B cell (primary cell): ENCODE measurements at places on chromosomes 2 and 18.

- no peak for DNase-seq
Measured at GRCh38 chr2:37400041-37400440, 55.6 kb downstream of the QPCT start.

DNA sequence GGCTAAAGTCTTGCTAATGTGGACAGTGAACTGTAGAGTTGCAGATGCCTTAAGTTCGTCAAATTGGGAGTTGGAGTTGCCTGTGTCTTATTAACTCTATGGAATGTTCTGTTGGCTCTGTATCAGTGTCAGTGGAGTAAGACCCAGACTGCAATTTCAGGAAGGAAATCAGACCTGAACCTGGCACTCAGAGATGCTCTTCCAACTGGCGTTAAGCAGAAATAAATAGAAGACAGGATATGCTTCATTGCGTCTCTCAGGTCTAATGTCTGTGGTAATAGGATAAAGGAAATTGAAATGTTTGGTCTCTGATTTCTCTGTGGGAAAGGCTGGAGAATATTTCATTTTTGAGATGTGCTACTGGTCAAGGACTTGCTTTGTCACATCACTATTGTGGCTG, 846.7 kb upstream of the ID2 start:
- no peak for DNase-seq

DNA sequence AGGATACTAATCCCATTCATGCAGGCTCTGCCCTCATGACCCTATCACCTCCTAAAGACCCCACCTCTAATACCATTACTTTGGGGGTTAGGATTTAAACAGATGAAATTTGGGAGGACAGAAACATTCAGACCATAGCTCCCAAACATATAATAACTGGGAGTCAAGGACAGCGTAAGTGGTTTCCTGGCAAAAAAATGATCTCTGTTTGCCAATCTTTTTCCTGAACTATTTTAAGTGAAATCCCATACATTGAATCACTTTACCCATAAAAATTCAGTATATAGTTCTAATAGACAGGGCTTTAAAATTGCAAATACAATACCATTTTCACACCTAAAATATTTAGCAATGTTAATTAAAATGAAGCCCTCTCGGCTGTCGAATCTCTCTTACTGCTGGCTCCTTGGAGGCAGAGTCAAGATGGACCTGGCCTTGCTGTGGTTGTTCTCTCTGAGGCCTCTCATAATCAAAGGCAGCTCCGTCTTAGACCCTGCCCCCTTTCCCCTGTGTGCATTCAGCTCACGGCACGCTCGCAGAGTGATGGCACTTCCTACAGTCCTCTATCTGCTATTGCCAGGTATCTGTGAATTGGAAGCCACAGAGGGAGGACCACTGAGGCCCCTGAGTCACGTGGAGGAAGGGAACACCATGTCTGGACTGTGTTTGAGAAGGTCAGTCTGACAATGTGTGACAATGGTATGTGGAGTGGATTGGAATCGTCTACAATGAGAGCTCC, 132.3 kb downstream of the UXS1 start:
- DNase-seq = no peak

GRCh38 chr2:74525717-74526648, at the start of gene DQX1:
Gene DQX1, minus strand, starts transcription at chr2:74526231. Its CDS starts 502 bp downstream, at chr2:74525729.
- DNase-seq = peak; percentile 84

DNA sequence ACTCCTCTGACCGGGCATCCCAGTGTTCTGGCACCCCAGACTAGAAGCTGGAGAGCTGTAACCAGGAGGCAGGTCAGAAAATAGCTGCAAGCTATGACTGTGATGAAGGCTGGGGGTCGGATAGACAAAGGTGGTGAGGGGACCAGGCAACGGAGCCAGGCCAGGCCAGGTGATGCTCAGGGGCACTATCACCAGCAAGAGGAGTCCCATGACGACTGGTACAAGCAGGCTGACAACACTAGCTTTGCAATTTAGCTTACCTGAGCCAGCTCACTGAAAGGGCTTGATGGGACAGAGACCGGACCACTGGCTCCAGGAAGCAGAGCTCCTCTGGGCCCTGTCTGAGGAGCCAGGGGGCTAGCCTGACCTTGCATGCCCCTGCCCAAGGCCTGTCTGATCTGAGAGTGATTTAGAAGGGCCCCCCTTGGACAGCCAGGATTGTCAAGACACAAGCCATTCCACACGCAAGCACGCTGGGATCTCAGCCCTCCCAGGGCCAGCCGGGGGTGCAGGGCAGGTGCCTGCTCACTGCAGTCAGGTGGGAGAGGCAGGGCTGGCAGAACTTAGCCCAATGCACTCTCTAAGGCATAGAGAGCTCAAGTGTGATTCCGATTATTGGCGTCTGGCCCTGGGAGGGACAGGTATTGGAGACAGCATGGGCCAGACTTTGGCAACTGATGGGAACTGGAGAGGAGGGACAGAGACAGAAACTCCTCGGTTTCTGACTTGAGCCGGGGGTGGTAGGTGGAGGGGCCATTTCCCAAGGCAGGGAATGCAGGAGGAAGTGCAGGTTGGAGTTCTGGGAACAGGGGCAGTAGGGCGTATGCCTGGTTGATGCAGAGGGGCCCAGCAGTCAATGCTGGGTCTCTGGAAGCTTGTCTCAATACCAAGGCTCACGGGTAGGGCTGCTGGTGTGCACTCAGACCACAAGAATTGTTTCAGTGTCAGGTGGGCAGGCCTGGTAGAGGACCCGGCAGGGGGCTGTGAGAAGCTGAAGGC, 47.7 kb downstream of the MYO7B start:
- no peak for DNase-seq

DNA sequence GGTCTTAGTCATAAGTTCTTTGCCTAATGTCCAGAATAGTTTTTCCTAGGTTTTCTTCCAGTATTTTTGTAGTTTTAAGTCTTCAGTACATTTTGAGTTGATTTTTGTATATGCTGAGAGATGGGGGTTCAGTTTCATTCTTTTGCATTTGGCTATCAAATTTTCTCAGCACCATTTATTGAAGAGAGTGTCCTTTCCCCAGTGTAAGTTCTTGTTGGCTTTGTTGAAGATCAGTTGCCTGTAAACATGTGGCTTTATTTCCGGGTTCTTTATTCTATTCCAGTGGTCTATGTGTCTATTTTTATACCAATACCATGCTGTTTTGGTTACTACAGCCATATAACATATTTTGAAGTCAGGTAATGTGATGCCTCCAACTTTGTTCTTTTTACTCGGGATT, 87.5 kb upstream of the MYCN start:
- no peak for DNase-seq

DNA sequence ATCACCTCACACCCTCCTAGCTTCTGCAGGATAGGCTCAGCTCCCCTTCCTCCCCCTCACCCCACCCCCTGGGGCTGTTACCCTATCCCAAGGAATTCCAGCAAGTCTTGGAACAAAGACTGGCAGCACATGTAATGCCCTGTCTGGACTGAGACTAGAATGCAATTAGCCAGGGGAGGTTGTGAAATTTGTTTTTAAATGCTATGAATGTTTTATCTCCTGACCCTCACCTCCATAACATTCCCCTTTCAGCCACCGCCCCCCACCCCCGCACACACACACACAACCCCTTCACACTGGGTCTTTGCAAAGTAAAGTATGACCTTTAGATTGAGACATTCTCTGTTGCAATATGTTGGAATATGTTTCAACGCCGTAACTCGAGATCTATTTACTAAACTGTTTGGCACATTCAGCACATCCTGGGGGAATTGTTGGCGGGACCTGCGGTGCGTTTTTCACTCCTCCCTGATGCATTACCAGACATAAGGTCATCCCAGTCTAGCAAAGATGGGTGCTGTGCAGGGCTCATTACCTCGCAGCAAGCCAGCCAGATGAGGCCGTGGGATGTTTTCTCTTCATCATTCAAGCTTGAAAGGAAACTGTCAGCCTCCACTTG, 290.7 kb upstream of the SLC14A2 start:
- no peak for DNase-seq

- DNase-seq = no peak
Measured at GRCh38 chr18:67463829-67464228, 52.7 kb downstream of the DSEL start.

DNA sequence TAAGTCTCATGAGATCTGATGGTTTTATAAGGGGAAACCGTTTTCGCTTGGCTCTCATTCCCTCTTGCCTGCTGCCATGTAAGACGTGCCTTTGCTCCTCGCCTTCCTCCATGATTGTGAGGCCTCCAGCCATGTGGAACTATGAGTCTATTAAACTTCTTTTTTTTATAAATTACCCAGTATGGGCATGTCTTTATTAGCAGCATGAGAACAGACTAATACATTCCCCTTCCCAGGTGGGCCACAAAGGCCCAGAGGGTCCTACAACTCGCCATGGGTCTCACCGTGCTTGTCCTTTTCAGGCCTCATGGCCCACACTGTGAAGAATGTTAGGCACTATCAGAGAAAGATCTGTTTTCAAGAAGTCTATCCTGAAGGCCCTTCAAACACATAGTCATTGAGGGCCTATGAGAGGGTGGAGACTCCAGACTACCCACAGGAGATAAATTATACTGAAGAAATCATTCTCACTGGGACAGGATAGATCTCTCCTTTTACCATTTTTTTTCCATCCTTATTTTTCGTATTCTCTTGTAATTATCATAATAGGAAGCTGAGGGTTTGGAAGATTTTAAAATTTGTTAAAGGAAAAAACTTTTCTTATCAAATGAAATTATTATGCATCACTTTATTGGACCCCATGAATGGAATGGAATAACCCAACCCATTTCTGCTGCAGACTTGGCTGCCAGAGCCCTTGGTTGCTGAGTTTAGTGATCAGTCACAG, 91.0 kb upstream of the MSH2 start:
- no peak for DNase-seq

- DNase-seq = no peak
Measured at GRCh38 chr2:235850289-235850688, 317.9 kb downstream of the GBX2 start.

DNA sequence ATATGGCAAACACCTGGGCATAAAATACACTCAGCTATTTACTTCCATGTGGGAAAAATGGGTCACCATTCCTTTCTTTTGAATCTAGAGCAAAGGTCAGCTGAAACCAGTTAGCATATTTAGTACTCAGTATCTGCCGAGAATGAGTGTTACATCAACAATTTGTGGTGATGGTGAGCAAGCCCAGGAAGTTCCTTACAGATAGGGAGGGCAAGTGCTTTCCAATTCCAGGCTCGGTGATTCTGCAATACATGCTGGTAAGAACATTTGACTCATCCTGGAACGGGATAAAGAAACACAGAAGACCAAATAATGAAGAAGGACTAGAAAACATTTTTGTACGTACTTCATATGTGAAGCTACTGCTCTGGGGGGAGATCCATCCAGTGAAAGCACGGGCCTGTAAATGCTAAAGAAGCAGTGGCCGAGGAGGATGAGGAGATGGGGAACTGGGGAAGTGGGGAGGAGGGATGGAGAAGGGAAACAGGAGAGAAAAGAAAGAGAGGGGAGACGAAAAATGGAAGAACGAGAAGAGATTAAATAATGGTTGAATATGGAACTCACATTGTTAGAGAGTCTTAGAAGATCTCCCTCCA, 251.9 kb downstream of the TTC32 start:
- DNase-seq = no peak

- no peak for DNase-seq
Measured at GRCh38 chr2:41475959-41476358, 571.9 kb upstream of the PKDCC start.

- DNase-seq = peak; percentile 48
Measured at GRCh38 chr2:68388358-68388757, 23.3 kb downstream of the PLEK start.

DNA sequence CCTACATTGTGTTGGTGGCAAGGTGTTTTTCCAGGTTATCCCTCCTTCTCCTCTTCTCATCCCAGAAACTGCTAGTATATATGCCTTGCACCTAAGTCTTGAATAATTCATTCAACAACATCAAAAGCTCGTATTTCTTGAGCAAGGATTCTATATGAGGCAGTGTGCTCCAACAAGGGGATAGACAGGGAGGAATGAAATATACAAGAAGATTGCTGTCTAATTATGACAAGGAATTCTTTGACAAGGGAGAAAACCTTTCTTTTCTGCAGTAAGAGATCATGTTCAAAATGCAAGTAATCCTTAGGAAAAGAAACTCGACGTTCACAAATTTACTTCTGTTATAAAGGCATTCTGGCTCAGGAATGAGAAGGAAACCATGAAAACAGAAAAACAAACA, 788.6 kb downstream of the TDRD15 start:
- DNase-seq = no peak

DNA sequence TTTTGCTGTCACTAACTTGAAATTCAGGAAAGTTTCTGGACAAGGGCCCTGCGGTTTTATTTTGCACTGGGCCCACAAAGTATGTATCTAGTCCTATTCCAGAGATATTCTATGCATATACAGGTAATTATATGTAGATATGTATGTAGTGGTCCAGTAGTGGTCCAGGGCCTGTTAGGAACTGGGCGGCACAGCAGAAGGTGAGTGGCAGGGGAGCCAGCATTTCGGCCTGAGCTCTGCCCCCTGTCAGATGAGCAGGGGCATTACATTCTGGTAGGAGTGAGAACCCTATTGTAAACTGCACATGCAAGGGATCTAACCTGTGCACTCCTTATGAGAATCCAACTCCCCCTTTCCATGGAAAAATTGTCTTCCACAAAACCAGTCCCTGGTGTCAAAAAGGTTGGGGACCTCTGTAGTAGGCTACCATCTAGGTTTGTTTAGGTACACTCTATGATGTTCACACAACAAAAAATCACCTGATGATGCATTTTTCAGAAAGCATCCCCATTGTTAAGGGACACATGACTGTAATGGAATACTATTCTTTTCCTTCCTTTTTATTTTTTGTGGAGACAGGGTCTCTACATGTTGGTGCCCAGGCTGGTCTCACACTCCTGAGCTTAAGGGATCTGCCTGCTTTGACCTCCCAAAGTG, 2.8 kb upstream of the PPP4R3B start:
- DNase-seq = peak; percentile 28

DNA sequence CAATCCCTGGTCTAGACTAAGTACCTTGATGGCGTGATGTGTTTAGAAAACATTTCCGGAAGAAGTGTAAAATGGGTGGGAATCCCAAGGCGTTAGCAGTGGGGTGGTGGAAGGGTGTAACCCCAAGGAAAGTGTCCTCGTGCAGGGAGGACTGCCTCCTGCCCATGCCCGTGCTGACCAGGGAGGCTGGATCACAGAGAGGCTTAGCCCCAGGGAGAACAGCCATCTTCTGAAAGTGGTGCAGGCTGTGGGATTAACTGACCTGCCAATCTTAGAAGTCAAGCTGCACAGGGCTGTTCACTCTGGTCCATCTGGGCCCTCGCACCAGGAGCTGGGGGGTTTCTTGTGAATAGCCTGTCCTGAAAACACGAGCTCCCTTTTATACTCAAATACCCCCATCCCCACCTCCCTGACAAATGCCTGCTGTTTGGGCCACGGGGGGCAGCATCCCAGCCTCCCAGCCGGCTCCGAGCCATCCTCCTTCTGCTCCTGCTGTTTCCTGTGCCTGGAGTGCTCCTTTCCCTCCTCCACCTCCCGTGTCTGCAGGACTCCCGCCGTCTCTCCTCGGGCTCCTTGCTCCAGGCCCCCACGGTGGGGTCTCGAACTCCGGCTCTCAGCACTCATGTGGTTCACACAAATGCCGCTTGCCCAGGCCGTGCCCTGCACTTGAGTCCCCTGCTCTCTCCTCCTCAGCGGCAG, 52.1 kb upstream of the PXDN start:
- no peak for DNase-seq

GRCh38 chr2:127479866-127480743, 46.2 kb downstream of the IWS1 start:
- no peak for DNase-seq

GRCh38 chr2:11784747-11785610, 38.5 kb downstream of the LPIN1 start:
- DNase-seq = peak; percentile 63
